ENCODE measurements at places on chromosomes 2 and 18.

GRCh38 chr18:76922107-76922506 lies 99.8 kb downstream of the ZNF236 start:
- DNase-seq, result no peak

GRCh38 chr2:140498360-140498759 lies 1632.5 kb downstream of the LRP1B start:
- DNase-seq, result no peak

DNA sequence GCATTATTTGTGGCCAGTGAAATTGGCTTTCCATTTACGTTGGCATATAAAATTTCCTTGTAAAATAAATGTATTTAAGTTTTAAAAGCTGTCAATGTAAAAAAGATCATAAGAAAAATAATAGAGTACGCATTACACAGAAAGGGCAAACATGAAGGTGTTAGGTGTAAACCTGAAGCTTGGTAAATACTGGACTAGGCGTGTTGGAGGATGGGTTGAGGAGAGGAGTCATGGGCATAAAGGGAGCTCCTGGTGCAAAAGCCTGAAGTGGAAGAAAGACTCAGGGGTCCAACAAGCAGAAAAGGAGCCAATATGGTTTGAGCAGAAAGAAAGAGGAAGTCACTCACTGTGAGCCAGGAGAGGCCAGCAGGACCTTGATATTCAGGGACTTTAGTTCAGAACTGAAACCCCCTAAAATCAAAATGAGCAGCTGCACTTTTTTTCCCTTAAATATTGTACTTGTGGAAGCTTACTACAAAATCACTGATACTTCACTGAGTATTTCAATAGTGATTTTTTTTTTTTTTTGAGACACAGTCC lies 24.4 kb downstream of the SP5 start:
- no peak for DNase-seq

- DNase-seq, result peak; percentile 67
Measured at GRCh38 chr18:23401400-23402347, 51.4 kb upstream of the RIOK3 start.

DNA sequence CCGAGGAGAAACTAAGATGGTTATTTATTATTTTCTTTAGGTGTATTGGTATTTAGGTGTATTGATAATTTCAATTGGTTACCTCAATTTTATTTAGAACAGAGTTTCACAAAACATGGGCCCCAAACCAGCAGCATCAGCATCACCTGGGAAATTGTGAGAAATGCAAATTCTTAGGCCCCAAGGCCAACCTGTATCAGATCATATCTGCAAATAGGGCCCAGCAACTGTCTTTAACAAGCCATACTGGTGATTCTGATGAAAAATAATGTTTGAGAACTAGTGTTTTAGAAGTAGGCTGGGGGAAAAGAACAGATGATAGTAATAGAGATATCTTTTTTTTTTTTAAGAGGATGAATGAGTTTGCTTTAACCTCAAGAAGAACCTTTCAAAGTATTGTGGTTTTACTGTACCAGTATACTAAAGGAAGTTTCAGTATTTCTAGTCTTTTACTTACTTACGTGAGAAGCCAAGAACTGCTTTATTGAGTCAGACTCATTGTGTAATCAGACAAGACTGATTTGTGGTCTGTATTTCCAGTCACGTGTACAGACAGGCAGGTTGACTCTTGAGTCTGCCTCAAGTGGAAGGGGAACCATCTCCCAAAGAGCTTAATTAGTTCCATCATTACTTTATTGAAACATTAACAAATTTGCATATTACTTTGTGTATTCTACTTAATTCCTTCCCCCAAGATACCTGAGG lies 60.4 kb upstream of the GAREM1 start:
- no peak for DNase-seq

- no peak for DNase-seq
Measured at GRCh38 chr2:231687133-231687852, 21.0 kb upstream of the PTMA start.

- DNase-seq, result no peak
Measured at GRCh38 chr2:200449149-200449548, 60.7 kb downstream of the KCTD18 start.
